Karpas-422 (cell line): ENCODE measurements at places on chromosomes 1 and 21. TPM values are rescaled to one million over a fixed set of nuclear protein-coding genes. Genes with fewer than 3 reads are reported as not detected.

DNA sequence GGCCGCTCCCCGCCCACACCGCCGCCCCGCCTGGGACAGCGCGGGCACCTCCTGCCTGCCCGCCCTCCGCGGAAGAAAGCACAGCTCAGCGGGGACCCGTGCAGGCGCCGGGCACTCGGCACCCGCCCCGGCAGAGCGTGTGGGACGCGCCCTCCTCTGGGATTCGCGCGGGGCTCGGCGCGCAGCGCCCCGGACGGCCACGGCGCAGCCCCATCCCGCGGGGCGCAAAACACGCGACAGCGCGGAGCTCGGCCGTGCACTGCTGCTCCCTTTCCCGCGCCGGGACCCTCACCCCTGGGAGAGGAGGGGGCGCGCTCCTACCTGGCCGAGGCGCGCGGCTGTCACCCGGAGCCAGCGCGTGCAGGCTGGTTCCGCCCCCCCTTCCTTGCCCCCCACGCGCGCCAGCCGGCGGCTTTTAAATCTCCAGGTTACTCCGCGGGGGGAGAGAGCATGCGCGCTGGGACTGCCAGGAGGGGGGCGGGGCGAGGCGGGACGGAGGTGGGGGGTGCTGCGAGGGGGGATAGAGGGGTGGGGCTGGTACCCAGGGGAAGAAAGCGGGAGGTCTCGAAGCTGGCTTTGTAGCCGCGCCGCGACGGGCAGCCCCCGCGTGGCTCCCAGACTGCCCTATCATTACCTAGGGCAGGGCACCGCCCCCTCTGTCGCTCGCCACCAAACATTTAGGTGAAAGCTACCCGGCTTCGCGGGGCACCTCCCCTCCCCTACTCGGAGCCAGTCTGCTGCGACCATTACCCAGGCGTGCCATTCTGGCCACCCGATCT lies at the start of gene SLC45A3:
Gene SLC45A3 (minus strand): TSS at position 437 of the 779 bp plus-strand sequence. CDS start 15,853 bp downstream, outside the sequence.
- DNase-seq = no peak

Gene CTH
- 23.0 and 63.3 TPM in 2 replicates for total RNA-seq

DNA sequence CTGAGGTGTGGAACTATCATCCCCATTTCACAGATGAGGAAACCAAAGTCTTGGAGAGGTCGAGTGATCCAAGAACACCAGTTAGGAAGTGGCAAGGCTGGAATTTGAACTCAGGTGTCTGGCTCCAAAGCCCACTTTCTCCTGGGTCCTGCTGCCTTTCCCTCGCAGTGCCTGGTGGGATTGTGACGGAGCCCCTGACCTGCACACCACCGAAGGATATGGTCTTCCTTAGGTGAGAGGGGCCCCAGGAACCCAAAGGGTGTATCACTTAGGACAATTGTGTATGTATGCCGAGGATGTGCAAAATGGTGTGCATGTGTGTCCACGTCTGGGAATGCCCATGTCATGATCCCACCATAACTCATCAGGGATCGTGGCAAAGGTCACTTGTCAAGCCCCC lies 392.7 kb downstream of the MATN1 start:
- DNase-seq = no peak

DNA sequence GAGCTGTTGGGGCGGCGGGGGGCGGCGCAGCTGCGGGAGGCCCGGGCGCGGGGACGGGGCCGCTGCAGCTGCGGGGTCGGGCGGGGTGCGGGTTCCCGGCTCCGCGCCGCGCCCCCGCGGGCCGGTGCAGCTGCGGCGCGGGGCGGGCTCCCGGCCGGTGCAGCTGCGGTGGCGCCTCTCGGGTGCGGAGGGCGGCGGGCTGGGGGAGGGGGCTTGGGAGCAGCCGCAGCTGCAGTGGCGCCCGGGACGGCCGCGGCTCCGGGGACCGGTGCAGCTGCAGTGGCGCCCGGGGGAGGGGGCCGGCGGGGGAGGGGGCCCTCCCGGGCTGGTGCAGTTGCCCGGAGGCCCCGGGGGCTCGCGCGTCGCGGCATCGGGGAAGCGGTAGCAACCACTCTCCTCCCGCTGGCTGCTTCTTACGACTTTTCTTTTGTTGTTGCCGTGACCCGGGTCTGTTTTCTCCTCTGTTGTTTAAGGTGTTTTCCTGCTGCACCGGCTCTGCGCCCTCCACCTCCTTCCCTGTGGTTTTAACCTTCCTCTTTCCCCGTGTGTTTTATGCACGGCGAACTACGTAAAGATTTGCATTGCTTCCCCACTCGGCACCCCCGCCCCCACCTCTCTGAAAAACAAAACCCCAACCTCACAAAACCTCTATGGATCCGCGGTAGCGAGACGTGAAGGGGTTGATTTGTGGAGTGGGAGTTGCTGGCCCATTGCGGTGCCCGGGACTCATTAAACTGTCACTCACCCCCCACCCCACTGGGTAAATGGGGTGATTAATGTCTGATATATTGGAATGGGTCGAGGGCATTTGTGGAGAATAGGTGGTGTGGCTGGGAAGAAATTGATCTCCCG lies 1.7 kb upstream of the ZBTB18 start:
- DNase-seq = peak; percentile 54

GRCh38 chr1:183231545-183231944 lies 45.5 kb downstream of the LAMC2 start:
- no peak for DNase-seq

GRCh38 chr1:185741551-185741950 lies 7.4 kb downstream of the HMCN1 start:
- no peak for DNase-seq

GRCh38 chr1:200279810-200280411 lies 129.9 kb downstream of the ZNF281 start:
- DNase-seq = peak; percentile 63

DNA sequence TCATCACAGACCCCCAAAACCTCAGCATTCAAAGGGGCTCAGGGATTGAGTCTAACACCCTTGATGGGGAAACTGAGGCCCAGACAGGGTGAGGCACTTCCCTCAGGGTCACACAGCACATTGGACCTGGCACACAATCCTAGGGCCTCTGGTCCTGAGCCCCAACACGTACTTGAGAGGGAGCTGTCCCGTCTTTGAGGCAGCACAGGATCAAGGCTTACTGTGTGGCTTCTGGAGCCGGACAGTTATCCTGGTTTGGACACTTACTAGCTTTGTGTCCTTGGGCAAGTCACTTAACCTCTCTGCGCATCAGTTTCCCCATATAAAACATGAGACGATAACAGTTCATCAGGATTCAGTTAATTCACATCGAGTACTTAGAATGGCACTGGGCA lies 26.5 kb downstream of the RUNX3 start:
- no peak for DNase-seq

GRCh38 chr1:66294707-66295370 lies 239.1 kb upstream of the SGIP1 start:
- DNase-seq = no peak

Gene UBXN10
- total RNA-seq = not detected in 2 replicates

Gene KCNA3
- not detected in 2 replicates for total RNA-seq

Gene RAB25
- total RNA-seq = not detected in 2 replicates

- no peak for DNase-seq
Observed at GRCh38 chr1:157099633-157100009, at the start of gene ETV3L. TSS of gene ETV3L (minus strand) at chr1:157099808. CDS start at chr1:157099523, 285 bp downstream.

DNA sequence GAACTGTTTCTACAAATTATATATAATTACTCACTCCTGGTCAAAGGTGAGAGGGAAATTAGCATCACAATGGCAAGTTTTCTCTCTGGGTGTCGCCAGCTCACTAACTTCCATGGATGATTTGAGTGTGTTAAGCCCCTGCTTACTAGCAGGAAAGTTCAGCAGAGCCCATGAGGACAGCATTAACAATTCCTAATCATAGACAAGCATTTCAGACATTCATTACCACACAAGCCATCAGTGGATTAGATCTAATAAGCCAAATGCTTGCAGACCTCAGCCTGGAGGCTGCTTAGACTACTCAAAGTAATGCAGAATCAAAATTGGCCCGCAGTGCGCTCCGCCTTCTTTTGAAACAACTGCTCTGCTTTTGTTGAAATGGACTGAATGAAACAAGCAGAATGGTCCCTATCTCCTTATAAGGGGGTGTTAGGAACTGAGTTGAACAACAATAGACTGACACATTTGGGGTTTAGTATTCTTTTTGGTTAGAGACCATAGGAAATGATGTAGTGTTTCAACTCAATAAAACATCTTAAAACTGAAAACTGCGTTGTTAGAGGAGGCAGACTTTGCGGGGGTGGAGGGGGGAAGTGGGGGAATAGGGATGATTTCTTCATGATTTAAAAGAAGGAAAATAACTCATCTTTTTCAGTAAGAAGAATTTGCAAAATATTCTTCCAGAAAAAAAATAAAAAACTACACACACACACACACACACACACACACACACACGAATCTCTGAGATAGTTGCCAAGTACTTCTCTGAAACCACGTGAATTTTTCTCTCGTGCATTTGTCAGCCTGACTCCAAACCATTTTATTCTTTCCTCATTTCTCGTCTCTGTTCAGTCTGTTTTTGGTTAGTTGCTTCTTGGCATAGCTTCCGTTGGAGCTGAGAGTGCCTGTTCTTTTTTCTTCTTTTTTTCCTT lies 54.6 kb downstream of the GORAB start:
- peak; percentile 6 for DNase-seq

Gene ZDHHC18
- 25.1 and 31.0 TPM in 2 replicates for total RNA-seq

DNA sequence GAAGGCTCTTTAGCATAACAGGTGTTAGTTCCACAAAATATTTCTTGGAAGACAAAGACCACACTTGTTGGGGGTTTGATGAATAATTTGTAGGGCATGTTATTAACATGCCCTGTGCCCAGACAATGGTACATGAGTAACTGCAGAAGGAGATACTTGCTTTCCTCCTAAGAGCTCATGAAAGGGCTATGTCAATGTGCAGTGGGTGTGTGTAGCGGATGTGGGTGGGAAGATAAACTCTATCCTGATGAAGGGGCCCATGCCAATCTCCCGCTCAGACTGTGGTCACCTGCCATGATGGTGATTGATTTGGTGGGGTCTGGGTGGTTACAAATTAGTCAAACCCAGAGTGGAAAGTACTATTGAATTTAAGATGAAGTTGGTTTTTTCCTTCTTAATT lies 69.8 kb upstream of the DNAH14 start:
- DNase-seq = no peak

DNA sequence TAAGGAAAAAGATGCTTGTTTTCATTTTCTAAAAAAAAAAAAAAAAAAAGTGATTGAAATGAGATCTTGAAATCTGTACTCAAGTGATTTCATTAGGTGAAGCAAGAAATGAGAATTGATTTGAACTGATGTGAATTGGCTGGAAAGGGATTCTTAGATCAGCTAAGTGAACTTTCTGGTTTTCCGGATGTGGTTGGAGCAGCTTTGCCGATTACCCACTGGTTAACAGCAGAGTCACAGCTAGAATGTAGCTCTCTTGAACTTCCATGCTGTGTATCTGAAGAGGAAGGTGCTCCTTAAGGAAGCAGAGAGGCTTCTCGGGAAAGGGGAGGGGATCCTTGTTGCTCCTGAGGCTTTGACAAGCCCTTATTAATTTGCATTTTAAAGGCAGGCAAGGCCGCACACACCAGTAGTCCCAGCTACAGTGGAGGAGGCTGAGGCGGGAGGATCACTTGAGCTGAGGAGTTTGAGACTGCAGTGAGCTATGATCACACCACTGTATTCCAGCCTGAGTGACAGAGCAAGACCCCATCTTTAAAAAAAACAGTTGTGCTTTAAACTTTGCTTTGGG lies 28.7 kb upstream of the PWP2 start:
- DNase-seq = no peak

DNA sequence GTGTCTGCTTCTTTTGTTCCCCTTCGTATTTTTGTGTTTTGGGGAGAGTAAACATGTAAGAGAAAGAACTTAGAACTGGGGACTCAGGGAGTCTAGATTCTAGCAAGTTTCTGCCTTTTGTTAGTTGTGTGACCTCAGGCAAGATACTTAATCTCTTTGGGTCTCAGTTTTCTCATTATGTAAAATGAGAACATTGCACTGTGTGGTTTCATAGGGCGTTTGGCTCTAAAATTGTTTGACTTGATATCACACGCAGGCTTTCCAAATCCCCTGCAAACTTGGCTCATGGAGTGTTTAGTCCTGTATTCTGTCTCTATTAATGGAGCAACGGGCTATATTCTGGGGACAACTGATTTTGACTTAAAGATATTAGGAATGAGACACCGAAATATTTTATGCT lies 57.7 kb downstream of the NTNG1 start:
- no peak for DNase-seq

Gene HIVEP3
- 0.87 and 1.3 TPM in 2 replicates for total RNA-seq

- DNase-seq = no peak
Observed at GRCh38 chr1:94783342-94784189, 36.6 kb upstream of the SLC44A3 start.

GRCh38 chr1:22978299-22978698 lies 5.6 kb upstream of the LACTBL1 start:
- no peak for DNase-seq

Gene FCAMR
- not detected in 2 replicates for total RNA-seq

Gene VANGL2
- total RNA-seq = 0.07 TPM in 1 of 2 replicates, not detected in the other
